ENCODE measurements at places on chromosomes 2 and 18. TPM values are rescaled to one million over a fixed set of nuclear protein-coding genes. Genes with fewer than 3 reads are reported as not detected.

CHST9 gene
- total RNA-seq, result not detected

CCDC178 gene
- total RNA-seq, result not detected

ACMSD gene
- total RNA-seq, result not detected

ALPG gene
- total RNA-seq, result not detected

RESP18 gene
- total RNA-seq, result not detected

BCL11A gene
- 0.06 TPM for total RNA-seq

SATB2 gene
- total RNA-seq, result 2.9 TPM
